Left ventricle myocardium superior (tissue), 1 donor: ENCODE measurements at places on chromosomes 12 and 14. TPM values are rescaled to one million over a fixed set of nuclear protein-coding genes. Genes with fewer than 3 reads are reported as not detected.

AKAP6 gene
- 172 TPM for total RNA-seq

C14orf132 gene
- 2.4 TPM for total RNA-seq

MNAT1 gene
- total RNA-seq = 25.8 TPM

CLEC7A gene
- 2.8 TPM for total RNA-seq

BEGAIN gene
- total RNA-seq = 0.79 TPM

TPH2 gene
- not detected for total RNA-seq

ACRBP gene
- total RNA-seq = 2.2 TPM

MYO1H gene
- 0.52 TPM for total RNA-seq

BCL2L2 gene
- 38.3 TPM for total RNA-seq

LIN7A gene
- total RNA-seq = 14.4 TPM

CHGA gene
- total RNA-seq = not detected

KLRC1 gene
- total RNA-seq = 0.32 TPM

CDCA4 gene
- 1.9 TPM for total RNA-seq

SERPINA6 gene
- total RNA-seq = not detected

CCDC177 gene
- total RNA-seq = not detected

PLXNC1 gene
- total RNA-seq = 4.4 TPM

MTERF2 gene
- total RNA-seq = 36.8 TPM

DIP2B gene
- total RNA-seq = 11.4 TPM

ACOT6 gene
- not detected for total RNA-seq

DCN gene
- total RNA-seq = 741 TPM

KRT3 gene
- not detected for total RNA-seq

GDF3 gene
- not detected for total RNA-seq

ARL6IP4 gene
- total RNA-seq = 181 TPM

SPIC gene
- not detected for total RNA-seq

MYF6 gene
- total RNA-seq = not detected

GZMB gene
- total RNA-seq = 0.40 TPM

KCNK13 gene
- 4.5 TPM for total RNA-seq

ABCD2 gene
- 8.5 TPM for total RNA-seq

TAS2R8 gene
- not detected for total RNA-seq

LRCOL1 gene
- total RNA-seq = not detected

DNAJC22 gene
- total RNA-seq = 0.10 TPM

KRT75 gene
- total RNA-seq = not detected

ADGRD1 gene
- total RNA-seq = 83.6 TPM

CCDC197 gene
- total RNA-seq = 0.74 TPM

ST8SIA1 gene
- 2.6 TPM for total RNA-seq
